ENCODE measurements at places on chromosomes 12 and 14.
A peak's percentile ranks its signal among the peaks of the same experiment; 100 is the strongest.

GRCh38 chr12:26124446-26125399 lies at the start of gene BHLHE41:
Gene BHLHE41 (minus strand): TSS chr12:26125037. CDS start chr12:26124779, 258 bp downstream.
- DNase-seq, result peak; percentile 58

DNA sequence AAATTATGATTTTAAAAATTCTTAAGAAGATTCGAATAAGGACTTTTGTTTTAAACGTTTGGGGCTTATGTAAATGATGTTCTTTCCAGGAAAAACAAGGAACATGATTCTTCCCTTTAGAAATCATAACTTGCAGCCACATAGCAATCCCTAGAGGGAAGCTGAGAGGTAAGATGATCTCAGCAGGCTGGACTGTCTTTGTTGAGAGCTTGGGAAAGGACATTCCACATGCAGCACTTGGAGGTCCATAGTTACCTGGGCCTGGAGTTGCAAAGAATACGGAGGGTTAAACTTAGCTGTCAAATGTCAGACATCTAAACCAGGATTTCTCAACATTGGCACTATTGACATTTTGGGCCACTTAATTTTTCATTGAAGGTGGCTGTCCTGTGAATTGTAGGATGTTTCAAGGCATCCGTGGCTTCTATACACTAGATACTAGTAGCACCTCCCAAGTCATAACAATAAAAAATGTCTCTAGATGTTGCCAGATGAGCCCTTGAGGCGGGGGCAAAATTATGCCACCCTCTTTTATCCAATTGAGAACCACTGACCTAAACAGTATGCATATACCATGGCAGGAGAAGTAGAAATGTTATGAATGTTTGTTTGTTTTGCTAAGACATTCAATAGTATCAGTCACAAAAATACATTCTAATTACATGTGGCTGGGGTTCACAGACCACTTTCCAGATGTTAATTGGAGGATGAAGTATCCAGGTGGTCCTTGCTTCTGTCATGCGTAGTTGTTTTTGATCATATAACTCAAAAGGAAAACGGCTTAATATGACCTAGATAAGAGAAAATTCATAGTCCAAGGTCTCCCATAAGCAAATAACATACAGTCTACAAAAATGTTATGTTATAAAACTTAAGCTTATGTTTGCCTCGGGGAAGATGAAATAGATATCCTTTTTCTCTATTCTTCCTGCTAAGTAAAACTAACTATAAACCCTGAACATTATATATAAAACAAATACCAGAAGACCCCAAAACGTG lies 30.5 kb downstream of the TTC6 start:
- DNase-seq, result peak; percentile 45

DNA sequence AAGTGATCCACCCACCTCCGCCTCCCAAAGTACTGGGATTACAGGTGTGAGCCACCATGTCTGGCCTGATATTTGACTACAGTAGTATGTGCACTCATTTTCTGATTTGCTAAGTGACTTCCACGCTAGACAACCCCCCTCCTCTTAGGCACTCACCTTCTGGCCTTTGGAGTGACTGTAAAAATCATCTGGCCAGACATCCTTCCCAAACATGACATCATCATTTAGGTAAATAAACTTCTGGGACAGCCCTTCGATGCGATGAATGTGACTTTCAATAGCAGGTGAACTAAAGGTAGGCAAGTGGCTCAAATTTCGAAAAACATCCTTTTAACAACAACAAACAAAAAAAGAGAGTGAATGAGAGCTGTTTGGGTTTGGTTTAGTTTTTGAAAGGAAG lies 30.6 kb upstream of the SYCP3 start:
- no peak for DNase-seq

DNA sequence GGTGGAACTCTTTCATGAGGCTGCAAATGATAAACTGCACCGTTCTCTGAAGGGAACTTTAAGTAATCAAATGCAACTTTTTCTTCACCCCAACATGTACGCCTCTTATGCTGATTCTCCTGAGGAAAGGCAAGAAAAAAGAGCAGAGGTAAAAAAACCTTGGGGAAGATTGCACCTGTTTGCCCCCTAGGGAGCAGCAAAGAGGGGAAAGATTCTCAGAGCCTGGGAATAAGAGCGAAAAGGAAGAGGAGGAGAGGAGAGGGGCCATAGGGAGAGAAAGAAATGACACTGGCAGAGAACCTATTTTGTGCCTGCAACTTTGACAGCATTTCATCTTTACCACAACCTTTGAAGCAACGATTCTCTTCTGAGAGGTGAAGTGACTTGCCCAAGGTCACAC lies 254.6 kb downstream of the KSR2 start:
- DNase-seq, result no peak

- peak; percentile 99 for DNase-seq
Measured at GRCh38 chr12:65649126-65649525, 175.2 kb upstream of the HMGA2 start.

All from fibroblast of skin of back (primary cell).